ENCODE measurements at places on chromosomes 11 and 22.

GRCh38 chr11:126853732-126854131, 146.8 kb downstream of the KIRREL3 start:
- DNase-seq = no peak

DNA sequence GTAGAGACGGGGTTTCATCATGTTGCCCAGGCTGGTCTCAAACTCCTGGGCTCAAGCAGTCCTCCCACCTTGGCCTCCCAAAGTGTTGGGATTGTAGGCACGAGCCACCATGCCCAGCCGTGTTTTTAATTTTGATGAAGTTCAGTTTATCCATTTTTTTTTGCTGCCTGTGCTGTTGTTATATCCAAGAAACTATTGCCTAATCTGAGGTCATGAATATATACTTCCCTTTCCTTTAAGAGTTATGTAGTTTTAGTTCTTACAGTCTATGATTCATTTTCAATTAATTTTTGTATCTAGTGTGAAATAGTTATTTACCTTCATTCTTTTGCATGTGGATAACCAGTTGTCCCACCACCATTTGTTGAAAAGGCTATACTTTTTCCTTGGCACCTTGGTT, 50.3 kb upstream of the SORL1-AS1 start:
- DNase-seq = no peak

GRCh38 chr11:130449996-130450769, 1.7 kb downstream of the ADAMTS15 start:
- DNase-seq = no peak

DNA sequence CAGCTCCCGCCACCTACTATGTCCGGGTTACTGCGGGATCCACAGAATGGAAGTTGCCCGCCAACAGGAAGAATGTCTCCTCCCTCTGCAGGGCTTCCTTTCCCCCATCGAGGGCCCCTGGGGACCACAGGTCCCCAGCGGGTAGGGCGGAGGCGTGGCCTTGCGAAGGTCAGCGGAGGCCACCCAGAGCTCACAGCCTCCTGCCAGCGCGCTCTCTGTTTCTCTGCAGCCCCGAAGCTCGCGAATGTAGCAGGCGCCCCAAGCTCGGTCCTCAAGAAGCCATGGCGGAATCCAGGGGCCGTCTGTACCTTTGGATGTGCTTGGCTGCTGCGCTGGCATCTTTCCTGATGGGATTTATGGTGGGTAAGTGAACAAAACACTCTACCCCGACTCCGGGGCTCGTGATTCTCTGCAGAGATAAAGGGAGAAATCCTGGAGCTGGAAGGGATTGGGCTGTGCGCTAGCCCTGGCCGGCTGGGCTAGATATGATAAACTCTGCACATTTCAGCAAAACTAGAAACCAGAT, at the start of gene NAALAD2:
Gene NAALAD2 (plus strand): TSS at position 186 of the 526 bp plus-strand sequence. CDS start 96 bp downstream, at position 282.
- DNase-seq = no peak

DNA sequence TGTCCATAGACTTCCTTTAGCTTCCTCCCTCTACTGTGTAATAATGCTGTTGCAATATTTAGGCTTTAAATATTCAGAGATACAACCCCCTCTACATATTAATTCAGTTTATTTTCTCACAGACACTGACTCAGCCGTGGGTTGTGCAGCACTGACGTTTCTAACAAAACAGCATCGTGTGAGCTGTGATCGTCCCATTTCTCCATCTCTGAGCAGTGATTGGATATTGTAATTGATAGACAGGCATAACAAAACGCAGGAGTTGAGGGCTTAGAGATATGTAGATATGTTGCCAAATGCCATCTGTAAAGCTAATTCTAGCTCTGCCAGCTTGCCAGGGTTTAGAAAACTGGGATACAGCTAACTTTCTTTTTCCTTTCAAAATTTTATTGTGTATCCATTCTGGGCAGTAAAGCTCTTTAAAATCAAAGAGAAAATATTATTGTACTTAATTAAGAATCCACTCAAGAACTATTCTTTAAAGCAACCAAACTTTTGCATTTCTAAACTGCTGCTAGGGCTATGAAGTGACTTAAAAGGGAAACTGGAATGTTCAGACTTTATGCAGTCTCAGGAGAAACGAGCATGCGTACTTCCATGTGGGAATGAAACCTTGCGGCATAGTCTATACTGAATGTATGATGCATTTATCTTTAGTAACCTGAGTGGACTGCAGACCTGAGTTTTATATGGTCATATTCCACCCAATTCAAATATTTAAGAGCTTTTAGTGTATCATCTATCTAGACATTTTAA, 22.7 kb downstream of the BTBD10 start:
- no peak for DNase-seq

- no peak for DNase-seq
Observed at GRCh38 chr11:126878913-126879482, 121.6 kb downstream of the KIRREL3 start.

GRCh38 chr11:48154151-48154550, 62.5 kb upstream of the OR4B1 start:
- no peak for DNase-seq

- no peak for DNase-seq
Observed at GRCh38 chr11:31601635-31602282, 92.2 kb downstream of the ELP4 start.

DNA sequence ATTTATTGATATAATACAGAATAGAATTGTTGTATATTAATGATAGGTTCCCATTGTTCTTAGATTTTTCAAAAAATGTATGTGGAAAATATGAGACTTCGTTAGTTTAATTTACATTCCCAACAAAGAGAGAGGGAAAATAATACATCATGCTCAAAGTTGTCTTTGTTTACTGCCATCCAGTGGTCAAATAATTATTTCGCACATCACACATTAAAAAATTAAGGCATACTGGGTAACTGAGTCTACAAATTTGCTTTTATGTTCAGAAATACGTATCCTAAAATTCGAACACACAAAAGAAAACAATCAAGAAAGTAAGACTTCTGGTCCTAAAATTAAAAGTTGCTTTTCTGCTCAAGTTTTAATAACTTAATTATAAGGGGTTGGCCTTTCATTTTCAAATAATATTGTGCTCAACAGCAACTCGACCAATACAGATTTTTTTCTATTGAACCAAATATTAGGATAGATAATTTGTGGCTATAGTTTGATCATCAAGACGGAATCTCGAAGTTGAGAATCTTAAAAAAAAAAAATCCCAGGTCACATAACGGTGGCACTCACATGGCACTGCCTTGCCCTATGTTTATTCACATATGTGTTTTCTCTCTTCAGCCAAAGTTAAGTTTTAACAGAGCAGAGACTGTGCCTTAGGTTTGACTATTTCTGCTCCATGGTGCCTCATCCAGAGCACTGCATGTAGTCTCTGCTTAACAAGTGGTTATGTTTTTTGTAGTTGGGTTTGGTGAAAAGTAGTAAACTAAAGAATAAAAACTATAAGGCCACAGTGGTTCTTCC, 12.3 kb downstream of the PDGFD start:
- no peak for DNase-seq

GRCh38 chr22:38062791-38063190, 5.6 kb downstream of the PICK1 start:
- no peak for DNase-seq

DNA sequence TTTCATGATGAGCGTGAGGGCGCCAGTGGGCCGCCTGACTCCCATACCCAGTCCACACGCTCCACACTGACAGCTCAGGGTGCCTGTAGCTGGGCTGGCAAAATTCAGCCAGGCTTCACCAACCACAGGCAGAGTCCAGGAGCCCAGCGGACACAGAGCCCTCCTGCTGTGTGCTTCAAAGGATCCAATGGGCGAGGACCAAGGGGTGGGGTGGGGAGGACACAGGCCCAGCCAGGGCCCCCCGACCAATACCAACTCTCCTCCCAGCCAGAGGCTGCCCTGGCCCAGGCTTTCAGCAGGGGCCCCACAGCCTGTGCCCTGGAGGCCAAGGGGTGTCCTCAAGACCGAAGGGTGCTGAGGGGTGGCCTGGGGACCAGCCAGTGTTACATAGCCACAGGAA, 336.1 kb downstream of the CTTN start:
- no peak for DNase-seq

- no peak for DNase-seq
Observed at GRCh38 chr11:32796425-32796824, 2.0 kb upstream of the CCDC73 start.

DNA sequence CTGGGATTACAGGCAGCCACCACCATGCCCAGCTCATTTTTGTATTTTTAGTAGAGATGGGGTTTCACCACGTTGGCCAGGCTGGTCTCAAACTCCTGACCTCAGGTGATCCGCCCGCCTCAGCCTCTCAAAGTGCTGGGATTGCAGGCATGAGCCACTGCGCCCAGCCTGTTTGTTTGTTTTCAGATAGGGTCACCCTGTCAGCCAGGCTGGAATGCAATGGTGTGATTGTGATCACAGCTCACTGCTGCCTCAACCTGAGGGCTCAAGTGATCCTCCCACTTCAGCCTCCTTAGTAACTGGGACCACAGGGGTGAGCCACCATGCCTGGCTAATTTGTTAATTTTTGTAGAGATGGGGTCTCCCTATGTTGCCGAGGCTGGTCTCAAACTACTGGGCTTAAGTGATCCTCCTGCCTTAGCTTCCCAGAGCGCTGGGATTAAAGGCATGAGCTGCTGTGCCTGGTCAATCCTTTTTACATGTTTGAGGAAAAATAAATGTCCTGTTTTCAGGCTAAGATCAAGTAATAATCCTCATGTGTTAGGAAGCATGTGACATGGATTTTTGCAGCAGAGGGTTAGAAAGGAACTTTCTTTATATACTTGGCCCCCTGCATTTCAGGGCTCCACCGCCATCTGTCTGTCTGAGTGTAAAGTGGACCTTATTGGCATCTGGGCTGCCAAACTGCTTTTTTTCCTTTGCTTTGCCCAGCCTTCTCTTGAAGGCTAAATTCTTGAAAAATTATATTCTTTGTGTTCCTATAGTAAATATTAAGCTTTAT, 4.8 kb upstream of the SLC3A2 start:
- DNase-seq = no peak

- DNase-seq = no peak
Observed at GRCh38 chr22:50299785-50300619, 7.4 kb downstream of the PLXNB2 start.

- DNase-seq = no peak
Observed at GRCh38 chr11:121554552-121554951, 101.8 kb upstream of the SORL1-AS1 start.

GRCh38 chr11:70828593-70829082, 423.7 kb downstream of the SHANK2 start:
- DNase-seq = no peak

DNA sequence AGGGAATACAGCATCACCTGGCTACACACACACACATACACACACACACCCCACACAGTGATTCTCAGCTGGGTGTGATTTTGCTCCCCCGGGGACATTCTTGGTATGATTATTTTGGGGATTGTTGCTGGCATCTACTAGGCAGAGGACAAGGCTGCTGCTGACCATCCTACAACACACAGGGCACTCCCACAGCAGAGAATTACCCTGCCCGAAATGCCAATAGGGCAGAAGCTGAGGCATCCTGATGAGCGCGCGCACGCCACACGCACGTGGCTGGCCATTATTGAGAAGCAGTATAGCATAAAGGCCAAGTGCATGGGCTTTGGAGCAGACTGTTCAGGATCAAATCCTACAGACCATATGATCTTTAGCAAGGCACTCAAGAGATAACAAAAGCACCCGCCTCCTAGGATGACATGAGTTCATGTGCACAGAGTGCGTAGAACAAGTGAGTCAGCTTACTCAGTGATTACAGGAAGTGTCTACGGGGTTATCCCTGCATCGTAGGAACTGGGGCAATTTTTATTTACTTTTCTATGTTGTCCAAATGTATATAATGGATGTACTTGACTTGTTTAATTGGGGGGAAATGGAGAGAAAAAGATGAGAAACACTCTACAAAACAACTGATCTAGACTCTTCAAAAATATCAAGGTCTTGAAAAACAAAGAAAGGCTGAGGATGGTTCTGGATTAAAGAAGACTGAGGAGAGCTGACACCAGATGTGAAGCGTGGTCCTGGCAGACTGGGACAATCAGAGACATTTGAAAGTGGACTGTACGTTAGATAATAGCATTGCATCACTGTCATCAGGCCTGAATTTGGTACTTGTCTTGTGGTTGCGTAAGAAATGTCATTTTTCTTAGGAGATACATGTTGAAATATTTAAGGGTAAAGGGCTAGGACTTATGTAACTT, 7.2 kb upstream of the EHD1 start:
- DNase-seq = no peak

DNA sequence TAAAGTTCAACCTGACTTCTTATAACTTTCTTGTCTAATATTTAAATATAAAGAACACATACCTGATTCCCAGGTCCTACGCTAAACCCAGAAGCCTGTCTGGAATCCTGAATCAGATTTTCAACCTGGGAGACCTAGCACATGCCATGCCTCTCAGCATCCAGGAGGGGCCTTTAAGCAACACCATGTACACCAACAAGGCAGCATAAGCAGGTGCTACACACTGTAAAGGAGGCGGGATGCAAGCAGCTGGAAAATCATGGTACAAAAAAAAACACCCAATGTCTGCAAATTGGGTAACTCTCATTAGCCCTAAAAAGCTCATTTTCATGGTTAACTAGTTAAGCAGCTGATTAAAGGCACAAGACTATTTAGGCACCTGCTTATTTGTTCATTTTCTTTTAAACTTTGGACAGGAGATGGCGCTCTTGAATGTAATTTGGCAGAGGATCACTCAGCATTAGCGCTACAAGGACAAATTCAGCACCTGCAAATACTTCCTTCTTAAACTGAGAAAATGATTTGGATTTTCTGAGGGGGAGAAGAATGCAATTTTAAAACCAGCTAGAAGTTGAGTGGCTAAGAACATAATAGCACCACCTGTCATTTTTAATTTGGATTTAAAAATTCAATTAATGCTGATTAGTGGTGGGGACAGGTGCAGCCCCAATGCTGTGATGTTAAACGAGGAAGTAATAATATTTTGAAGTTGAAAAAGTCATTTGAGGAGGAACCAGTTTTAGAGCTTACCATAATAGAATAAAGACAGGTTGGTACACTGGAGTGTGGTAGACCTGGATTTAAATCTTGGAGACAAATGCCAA, 104.0 kb downstream of the FAR1 start:
- no peak for DNase-seq

GRCh38 chr22:21916309-21916918, 36.2 kb downstream of the PPM1F start:
- no peak for DNase-seq

- DNase-seq = no peak
Observed at GRCh38 chr11:73729594-73730206, 31.2 kb downstream of the RAB6A start.

GRCh38 chr11:90363739-90364138, 140.9 kb upstream of the CHORDC1 start:
- no peak for DNase-seq

DNA sequence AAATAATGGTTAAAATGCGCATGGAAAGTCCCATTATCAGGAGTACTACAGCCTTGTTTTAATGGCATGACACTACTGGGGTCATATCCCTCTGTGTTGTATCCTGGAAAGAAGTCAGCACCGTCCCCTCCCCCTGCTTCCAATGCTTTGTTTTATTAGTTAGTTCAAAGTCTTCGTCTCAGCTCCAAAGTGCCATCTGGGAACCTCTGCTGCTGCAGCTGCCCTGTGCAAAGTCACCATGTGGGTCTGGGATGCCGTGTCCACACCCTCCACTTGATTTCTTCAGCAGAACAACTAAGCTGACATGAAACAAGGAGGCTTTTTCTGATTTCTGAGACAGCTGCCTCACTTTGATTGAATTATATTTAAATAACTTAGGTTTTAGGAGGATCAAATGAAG, 29.5 kb upstream of the NCAM1 start:
- no peak for DNase-seq

GRCh38 chr11:69799097-69799496, 20.1 kb downstream of the FGF3 start:
- DNase-seq = no peak

GRCh38 chr11:64058494-64058893, 22.8 kb downstream of the FLRT1 start:
- no peak for DNase-seq

- no peak for DNase-seq
Observed at GRCh38 chr11:131300439-131300717, 70.0 kb upstream of the NTM start.
